ENCODE measurements at places on chromosomes 6 and 20.

GRCh38 chr6:63319939-63320338 is at the start of gene LGSN:
LGSN (minus strand) TSS chr6:63319983; CDS start chr6:63319943, 40 bp downstream.
- DNase-seq = no peak

DNA sequence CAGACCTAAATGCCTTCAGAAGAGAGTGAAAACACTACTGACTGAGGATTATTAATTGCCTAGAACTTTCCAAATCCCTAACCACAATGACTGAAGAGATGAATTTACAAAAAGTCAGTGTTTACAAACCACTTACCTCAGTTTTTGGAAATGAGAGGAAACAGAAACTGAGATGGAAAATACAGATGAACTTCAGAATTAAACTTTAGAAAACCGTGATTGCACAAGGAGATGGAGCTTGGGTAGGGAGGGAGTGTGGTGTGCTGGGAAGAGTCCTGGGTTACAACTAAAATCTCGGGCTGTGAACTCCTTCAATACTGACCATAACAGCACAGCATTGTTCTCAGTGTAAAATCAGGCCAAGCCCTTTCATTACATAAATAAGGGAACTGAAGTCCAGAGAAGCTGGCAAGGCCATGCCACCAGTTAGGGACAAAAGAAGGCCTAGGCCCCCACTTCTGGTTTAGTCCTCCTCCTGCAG is 4.0 kb downstream of the ELMO2 start:
- no peak for DNase-seq

DNA sequence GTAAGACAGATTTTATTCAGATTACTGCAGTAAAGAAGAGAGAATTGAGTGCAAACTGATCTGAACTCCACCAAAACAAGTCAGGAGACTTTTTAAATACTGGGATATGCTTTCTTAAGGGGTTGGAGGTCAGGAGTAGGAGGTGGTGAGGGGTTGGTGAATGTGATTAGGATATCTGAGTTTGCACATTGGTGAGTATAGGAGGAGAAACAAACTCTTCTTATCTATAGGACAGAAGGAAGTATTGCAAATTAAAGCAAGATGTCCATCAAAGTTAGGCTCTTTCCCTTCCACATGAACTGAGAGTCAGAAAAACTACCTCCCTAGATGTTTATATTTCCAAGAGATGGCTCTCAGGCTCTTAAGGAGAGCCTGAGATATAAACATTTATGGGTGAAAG is 114.6 kb upstream of the HTR1E start:
- DNase-seq = no peak

- no peak for DNase-seq
Measured at GRCh38 chr6:138844192-138844591, 48.3 kb downstream of the ECT2L start.

- DNase-seq = no peak
Measured at GRCh38 chr6:7115543-7116231, 7.9 kb downstream of the RREB1 start.

- DNase-seq = no peak
Measured at GRCh38 chr6:52254731-52255378, 10.6 kb upstream of the IL17F start.

DNA sequence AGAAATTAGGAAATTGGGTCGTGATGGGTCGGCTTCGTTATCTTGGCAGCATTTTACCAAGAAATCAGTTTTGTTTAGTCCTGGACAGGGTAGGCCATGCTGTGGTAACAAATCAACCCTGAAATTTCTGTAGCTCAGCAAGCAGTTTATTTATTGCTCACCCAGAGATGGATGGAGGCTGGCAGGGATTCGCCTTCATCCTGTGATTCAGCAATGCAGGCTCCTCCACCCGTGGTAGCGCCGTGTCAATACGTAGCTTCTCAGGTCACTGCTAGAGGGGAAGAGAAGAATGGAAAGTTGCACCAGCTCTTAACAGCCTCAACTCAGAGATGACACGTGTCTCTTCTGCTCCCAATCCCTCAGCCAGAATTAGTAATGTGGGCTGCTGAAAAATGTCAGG is 157.0 kb upstream of the SGK1 start:
- no peak for DNase-seq

DNA sequence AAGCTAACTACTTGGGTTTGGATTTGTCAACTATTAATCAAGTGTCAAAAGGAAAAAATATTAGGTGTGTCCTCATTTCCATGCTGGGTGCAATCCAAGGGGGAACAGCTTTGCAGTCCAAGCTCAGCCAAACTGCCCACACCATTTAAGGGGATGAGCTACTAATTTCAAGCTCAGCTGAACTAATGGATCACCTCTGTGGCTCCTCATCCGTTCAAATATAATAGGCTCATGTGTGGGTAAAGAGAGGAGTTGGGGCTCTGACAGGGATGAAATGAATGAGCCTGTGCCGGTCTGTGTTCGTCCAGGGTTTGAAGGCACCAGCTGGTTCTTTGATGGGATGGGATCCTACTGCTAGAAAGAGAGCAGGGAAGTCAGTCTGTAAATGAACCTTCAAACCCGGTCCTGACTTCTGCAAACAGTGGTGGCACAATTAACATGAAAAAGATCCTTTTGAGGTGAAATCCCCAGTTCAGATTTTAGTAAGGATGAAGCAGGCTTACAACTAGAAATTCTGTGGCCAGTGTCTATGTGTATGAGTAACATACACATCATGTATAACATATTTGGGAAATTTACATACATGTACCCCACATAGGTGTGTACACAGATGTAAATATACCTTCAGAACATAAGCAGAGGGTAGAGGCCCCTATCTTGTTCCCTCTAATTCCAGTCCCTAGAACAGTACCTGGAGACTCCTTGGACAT is 41.9 kb downstream of the TTI1 start:
- DNase-seq = no peak

DNA sequence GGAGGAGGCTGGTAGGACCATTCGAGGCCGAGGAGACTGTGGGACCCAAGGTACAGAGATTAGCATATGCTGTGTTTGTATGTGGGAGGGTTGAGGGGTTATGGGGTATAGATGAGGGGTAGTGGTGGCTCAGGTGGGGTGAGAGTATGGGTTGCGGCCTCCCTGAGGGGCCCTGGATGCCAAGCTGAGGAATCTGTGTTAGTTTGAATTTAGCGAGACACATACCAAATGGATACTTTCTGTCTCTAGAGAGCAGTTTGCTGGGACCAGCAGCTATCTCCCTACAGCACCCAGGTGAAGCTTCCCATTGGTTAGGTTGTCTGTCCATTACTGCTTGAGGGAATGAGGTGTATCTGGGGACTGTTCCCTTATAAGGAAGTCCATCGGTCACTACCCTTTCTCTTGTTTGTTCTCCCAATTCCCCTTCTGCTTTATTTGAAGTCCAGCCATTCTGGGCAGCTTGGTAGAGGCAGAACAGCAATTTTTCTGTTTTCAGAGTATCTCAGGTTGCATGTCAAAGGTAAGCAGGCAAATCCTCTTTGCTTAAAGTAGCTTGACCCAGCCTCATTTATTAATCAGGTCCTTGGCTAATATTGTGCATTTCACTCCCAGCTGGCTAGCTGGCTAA is 15.2 kb downstream of the CHMP4B start:
- no peak for DNase-seq

- DNase-seq = no peak
Measured at GRCh38 chr6:22457996-22458395, 111.4 kb upstream of the HDGFL1 start.

DNA sequence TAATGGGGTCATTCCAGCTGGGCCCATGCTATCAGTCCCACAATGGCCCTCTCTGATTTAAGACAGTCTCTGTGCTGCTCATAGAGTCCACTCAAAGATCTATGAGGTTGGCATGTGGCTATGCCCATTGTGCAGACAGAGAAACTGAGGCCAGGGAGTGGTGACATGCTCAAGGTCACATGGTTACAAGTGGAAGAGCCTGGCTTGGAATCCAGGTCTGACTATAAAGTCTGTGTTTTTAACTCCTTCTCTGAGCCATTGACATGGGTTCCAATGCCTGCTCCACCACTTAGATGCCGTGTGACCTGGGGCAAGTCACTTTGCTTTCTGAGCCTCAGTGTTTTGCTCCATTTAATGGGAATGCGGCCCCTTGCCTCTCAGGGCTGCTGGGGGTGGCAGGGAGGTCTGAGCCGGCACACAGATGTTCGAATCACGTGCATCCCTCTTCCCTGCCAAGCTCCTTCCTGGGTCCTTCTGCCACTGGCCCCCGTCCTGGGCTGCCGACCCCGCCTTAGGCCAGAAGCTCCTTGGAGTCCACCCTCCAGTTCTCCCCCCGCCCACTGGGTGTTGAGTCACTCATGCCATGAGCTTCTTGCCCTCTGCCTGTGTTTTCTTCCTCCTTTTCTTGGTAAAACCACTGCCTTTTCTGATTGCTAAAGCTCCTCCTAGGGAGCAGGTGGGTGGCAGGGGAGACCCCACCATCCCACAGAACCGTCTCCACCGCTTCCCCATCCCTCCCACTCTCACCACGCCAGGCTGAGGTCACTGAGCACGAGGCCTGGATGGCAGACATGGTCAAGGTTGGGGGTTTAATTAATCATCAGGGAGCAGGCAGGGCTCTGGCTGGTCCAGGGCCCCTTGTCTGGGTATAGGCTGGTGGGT is 35.7 kb downstream of the CEBPB start:
- DNase-seq = no peak

GRCh38 chr6:53546281-53546680 is 1.4 kb upstream of the GCLC start:
- DNase-seq = no peak

DNA sequence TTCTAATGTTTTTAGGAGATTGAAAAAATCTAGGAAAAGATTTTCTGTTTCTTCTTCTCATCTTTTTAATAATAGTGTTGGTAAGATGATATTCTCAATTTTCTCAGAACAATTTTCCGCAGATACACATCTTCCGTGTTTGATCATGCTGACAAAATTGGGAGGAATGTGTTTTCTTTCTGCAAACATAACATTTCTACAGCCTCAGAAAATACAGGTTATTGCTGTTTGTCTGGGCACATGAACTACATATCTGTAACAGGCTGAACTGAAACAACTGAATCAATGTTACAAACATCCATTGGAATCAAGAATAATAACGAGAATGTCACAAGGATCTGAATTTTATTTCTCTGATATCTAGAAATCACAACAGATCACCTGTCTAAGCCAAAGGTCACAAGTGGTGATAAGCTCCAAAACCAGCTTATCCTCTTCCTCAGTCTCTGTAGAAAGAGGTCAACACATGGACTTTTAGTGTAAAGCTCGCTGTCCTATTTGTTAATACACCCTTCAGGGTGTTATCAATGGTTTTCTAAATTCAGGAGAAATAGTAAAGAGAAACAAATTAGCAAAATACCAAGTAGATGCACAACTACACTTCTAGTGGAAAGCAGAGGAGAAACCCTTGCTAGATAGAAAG is 197.3 kb upstream of the MARCKS start:
- no peak for DNase-seq

GRCh38 chr6:3085074-3085473 is 16.8 kb downstream of the RIPK1 start:
- no peak for DNase-seq

GRCh38 chr20:59125836-59126235 is 37.8 kb upstream of the ZNF831 start:
- DNase-seq = no peak

GRCh38 chr6:129186988-129187387 is 304.1 kb downstream of the LAMA2 start:
- no peak for DNase-seq

DNA sequence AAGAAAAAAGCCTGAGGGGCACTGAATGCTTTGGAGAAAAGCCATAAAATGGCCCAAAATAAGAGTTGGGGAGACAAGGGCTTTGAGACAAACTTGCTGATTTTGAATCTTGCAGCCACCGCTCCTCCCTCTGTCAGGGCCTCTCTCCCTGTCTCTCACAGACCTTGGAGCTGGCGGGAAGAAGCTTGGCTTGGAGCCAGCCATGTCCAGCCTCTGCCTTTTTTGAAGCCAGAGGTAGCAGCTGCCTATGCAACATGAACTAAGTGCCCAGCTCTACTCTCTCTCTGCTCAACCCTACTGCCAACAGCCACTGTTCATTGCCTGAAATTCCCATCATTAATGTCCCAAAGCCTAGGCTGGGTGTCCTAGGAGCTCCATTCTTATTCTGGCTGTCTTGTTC is 63.7 kb upstream of the CTNNBL1 start:
- no peak for DNase-seq

DNA sequence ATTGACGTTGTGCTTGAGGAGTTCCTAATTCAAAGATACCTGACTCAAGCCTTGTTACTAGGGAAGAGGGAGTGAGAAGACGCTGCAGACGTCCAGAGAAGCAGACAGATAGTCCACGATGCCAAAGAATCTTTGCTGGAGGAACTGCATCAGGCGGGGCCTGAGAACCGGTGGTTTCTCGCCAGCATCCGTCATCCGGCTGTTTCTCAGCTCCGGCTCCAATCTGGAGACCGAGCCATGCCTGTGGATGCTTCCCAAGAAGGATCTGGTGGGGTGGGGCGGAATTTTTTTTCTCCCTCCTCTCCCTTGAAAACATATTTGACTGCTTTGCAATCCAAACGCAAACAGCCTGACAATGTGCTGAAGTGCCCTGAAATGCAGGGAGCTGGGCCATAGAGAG is 125.8 kb upstream of the SRSF6 start:
- DNase-seq = no peak

DNA sequence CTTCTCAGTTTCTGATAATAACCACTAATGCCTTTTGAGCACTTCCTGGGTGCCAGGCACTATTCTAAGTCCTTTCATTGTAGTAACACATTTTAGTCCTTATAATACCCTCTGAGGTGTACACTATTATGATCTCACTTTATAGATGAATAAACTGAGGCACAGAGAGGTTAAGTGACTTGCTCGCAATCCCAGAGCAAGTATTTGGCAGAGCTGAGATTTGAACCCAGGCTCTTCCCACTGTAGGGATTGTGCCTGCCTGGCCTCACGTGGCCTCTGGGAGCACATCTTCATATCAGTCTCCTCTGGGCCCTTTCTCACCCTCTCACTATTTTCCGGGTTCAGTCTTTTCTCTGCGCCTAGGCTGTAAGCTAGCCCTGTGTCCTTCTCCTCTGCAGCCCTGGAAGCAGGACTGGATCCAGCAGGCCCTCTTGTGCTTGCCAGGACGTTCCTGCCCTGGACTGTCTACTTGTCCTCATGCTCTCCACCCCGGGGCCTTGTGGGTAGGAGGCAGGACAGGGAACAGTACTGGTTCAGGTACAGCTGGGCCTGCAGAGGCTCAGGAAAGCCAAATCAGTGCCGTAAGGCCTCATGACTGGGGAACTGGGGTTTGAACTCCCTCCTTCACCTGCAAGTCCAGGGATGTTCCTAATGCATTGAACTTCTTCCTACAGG is 139.6 kb downstream of the VEGFA start:
- no peak for DNase-seq

- DNase-seq = no peak
Measured at GRCh38 chr6:56642366-56643261, at the start of gene DST. DST (minus strand) TSS chr6:56642889.

DNA sequence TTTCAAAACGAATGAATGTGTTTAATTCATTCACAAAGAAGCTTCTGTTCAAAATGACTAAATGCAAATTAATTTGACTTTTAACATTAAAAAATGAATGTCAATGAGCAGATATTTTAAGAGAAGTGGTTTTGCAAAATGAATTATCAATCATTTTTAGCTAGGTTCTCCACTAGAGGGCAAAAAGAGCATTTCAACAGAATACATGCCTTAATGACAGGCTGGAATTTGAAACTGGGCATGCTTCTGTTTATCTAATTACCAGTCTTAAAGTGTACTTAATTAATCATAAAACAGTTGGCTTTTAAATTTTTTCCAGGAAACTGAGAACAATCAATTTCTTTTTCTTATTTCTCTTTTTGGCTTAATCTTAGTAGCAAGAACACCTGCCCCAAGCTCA is 63.8 kb upstream of the TINAG start:
- no peak for DNase-seq
